T-cell (primary cell): ENCODE measurements at places on chromosomes 11 and 22. TPM values are rescaled to one million over a fixed set of nuclear protein-coding genes. Genes with fewer than 3 reads are reported as not detected.

Gene KIF18A
- 0.76 TPM for total RNA-seq

Gene MPPED2
- total RNA-seq = 0.58 TPM

Gene CASP4
- 70.3 TPM for total RNA-seq

Gene MIOX
- 0.70 TPM for total RNA-seq

- H3K36me3 ChIP-seq = no peaks in the 10 kb centered on the region
- no peaks in the 10 kb centered on the region for H3K4me1 ChIP-seq
- no peak for DNase-seq
- H3K27me3 ChIP-seq = peaks cover 30% of the 10 kb centered on the region
- H3K27ac ChIP-seq = no peak overlapping the region
- no peak overlapping the region for H3K4me3 ChIP-seq
Observed at GRCh38 chr11:125950696-125951651, 5.1 kb downstream of the VSIG10L2 start.

DNA sequence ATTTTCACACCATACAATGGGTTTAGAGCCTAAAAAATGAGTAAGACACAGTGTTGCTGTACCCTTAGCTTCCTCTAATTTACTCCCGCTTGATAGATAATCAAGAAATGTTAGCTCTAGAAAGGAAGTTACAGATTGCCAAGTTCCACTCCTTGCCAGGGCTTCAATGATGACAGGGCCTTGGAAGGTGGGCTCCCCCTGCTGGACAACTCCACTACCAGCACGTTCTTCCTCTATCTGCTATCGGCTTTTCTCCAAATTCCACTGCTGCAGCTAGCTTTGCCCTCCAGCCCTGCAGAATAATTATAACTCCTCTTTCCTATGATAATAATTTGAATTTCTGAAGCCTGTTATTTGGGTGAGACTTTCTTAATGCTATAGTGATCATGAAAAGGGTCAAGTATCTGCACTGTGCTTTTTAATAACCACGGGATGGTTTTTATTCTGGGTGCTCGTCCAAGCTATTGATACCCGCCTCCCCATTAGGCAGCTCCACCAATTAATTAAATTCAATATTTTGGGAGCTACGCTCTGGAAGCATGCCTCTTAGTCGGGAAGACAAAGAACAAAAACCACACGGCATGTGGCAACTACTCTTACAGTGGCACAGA lies 9.0 kb downstream of the SYN3 start:
- H3K4me3 ChIP-seq = no peak overlapping the region
- H3K27me3 ChIP-seq = peaks cover 4% of the 10 kb centered on the region
- no peaks in the 10 kb centered on the region for H3K36me3 ChIP-seq
- no peaks in the 10 kb centered on the region for H3K4me1 ChIP-seq
- peak; percentile 17 for DNase-seq
- no peak overlapping the region for H3K27ac ChIP-seq

- H3K36me3 ChIP-seq = peaks cover 32% of the 10 kb centered on the region
- DNase-seq = no peak
Observed at GRCh38 chr22:40120848-40121247, 56.9 kb upstream of the TNRC6B start.

- H3K36me3 ChIP-seq = no peaks in the 10 kb centered on the region
- H3K27ac ChIP-seq = peak overlapping the region; percentile 95
- peaks cover 22% of the 10 kb centered on the region for H3K4me1 ChIP-seq
Observed at GRCh38 chr22:36155702-36156101, 4.9 kb downstream of the APOL3 start.

GRCh38 chr11:43852057-43852636 lies 28.5 kb upstream of the ALKBH3 start:
- no peak for DNase-seq
- H3K36me3 ChIP-seq = peaks cover 10% of the 10 kb centered on the region
- no peaks in the 10 kb centered on the region for H3K4me1 ChIP-seq
- H3K27ac ChIP-seq = no peak overlapping the region
- H3K27me3 ChIP-seq = no peaks in the 10 kb centered on the region
